ENCODE measurements at places on chromosomes 13 and 19. TPM values are rescaled to one million over a fixed set of nuclear protein-coding genes. Genes with fewer than 3 reads are reported as not detected.

DNA sequence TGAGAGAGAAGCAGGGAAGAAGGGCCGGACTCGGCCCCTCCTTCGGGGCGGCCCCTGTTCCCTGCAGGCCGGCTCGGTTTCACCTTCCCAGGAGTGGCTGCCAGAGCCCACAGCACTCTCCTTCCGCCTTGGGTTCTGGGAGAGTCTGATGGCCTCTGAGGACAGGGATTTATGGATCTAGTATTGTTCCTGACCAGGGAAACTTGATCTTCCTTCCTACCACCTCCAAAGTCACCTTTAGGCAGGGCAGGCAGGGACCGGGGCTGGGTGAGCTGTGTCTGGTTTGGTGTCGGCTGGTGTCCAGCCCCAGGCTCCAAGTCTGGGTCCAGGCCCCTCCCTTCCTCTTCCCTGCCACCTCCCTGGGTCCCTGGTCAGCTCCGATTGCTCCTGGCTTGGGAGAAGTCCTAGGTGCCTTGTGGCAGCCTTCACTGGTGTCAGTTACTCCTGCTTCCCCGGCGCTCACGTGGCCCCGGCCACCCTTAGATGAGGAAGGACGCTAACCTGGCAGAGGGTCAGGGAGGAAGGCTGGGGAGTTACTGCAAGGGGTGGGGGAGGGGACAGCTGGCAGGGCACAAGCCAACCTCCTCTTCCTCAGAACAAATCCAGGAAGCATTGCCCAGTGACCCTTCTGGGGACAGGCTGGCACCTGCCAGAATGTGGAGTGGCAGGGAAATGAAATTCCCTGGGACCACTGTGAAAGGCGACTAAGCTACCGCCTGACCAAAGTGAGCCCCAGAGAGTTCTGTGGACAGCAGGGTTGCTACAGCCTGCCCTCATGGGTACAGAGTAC, 18.8 kb downstream of the RFX1 start:
- H3K4me3 ChIP-seq, result no peak overlapping the region
- H3K4me1 ChIP-seq, result peaks cover 18% of the 10 kb centered on the region
- DNase-seq, result no peak
- H3K27me3 ChIP-seq, result no peaks in the 10 kb centered on the region
- no peak overlapping the region for H3K27ac ChIP-seq

DNA sequence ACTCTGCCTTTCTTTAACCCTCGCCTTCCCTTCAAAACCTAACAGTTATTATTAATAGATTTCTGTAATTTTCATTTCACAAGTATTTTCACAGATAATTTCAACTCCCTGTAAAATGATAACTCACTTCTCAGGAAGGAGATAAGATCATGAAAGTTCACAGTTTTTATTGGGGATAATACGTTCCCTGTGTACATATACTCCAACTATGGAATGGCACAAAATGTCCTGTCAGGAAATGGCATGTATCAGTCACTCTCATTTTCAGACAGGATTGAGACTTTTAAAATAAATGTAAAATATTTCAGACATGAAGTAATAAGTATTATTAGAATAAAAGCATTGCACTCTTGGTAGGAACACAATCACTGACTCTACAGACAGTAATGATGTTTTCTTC, 932 bp upstream of the TRAPPC2B start:
- peaks cover 17% of the 10 kb centered on the region for H3K4me1 ChIP-seq
- H3K36me3 ChIP-seq, result peaks cover 38% of the 10 kb centered on the region
- H3K27ac ChIP-seq, result peak overlapping the region; percentile 98
- no peak for DNase-seq

- peaks cover 30% of the 10 kb centered on the region for H3K27me3 ChIP-seq
- no peak overlapping the region for H3K4me3 ChIP-seq
- H3K36me3 ChIP-seq, result no peaks in the 10 kb centered on the region
- no peak overlapping the region for H3K27ac ChIP-seq
- DNase-seq, result no peak
Observed at GRCh38 chr19:48090281-48090802, 20.3 kb downstream of the PLA2G4C start.

GRCh38 chr13:47252627-47253026, 355.8 kb upstream of the HTR2A start:
- H3K4me3 ChIP-seq, result no peak overlapping the region
- no peak for DNase-seq
- no peak overlapping the region for H3K27ac ChIP-seq
- H3K36me3 ChIP-seq, result no peaks in the 10 kb centered on the region

DNA sequence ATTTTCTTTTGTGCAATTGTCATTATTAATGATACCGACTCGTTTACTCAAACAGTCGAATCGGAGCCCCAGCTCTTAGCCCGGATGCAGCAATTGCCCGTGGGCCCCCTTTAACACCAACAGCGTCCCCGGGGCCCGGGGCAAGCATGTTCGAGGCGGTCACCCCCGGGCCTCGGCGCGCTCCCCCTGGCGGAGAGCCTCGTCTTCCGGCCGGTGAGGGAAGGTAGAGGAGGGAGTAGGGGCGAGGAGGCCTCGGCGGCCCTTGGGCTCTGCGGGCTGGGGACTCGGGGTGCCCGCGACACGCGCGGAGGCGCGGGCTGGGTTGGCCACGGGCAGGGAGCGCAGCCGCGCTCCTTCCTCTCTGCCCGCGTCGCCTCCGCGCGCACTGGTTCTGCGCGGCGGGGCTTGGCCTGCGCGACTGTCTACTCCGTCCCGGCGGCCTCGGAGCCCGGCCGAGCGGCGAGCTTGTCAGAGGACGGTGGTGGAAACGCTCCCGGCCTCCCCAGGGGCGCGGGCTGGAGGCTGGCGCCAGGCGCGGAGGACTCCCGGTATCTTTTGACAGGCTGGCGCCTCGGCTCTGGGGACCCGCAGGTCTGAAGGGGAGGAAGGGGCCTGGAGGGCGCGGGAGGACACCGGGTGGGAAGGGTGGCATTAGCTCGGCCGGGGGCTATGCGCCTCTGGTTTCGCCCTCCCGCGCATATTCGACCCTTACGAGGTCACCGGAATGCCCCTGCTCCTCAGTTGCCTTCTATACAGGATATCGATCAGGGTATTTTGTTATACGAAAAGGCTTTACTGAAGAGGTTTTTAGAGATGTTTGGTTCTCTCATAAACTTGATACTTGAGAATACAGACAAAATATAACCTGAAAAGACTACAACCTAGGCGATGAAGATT, 1.5 kb downstream of the BIVM start:
- H3K4me1 ChIP-seq, result peaks cover 16% of the 10 kb centered on the region
- H3K27me3 ChIP-seq, result no peaks in the 10 kb centered on the region
- DNase-seq, result peak; percentile 91
- H3K36me3 ChIP-seq, result peaks cover 11% of the 10 kb centered on the region
- peak overlapping the region; percentile 68 for H3K27ac ChIP-seq

DNA sequence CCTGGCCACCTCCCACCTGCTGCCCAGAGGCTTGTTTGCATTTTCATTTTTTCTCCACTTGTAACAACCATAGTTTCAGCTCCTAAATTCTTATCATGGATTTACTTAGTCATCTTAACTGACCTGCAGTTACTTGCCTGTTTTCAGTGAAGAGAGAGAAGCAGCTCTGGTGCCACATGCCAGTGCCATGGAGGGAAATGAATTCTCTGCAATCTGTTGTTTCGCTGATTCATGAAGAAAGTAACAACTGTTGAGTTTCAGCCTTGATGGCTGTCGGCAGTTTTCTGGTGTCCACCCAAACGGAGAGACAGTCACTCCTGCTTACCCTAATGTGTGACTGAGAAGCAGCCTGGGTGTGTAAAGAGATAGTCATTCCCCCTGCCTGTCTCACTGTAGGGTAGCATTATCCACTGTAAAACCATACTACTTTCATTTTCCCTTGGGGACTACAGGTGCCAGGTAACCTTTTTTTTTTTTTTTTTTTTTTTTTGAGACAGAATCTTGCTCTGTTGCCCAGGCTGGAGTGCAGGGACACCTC, 116.1 kb downstream of the DNAJC3 start:
- H3K36me3 ChIP-seq, result peaks cover 42% of the 10 kb centered on the region
- H3K27ac ChIP-seq, result no peak overlapping the region
- no peak for DNase-seq
- H3K4me1 ChIP-seq, result no peaks in the 10 kb centered on the region

- DNase-seq, result no peak
- no peak overlapping the region for H3K27ac ChIP-seq
- no peaks in the 10 kb centered on the region for H3K36me3 ChIP-seq
- no peak overlapping the region for H3K4me3 ChIP-seq
- H3K27me3 ChIP-seq, result no peaks in the 10 kb centered on the region
Observed at GRCh38 chr19:21900401-21900800, 64.4 kb upstream of the ZNF43 start.

- H3K27ac ChIP-seq, result no peak overlapping the region
- no peak for DNase-seq
- H3K4me1 ChIP-seq, result no peaks in the 10 kb centered on the region
Observed at GRCh38 chr19:7006135-7006704, 15.0 kb downstream of the MBD3L2B start.

GRCh38 chr19:30722761-30723160, 350.6 kb downstream of the ZNF536 start:
- peaks cover 31% of the 10 kb centered on the region for H3K4me1 ChIP-seq
- no peak for DNase-seq
- H3K4me3 ChIP-seq, result no peak overlapping the region
- peaks cover 33% of the 10 kb centered on the region for H3K27me3 ChIP-seq

The ATP4A gene
- total RNA-seq, result 16.8 TPM

The VSTM2B gene
- total RNA-seq, result not detected

The SMIM44 gene
- not detected for total RNA-seq

The LGI4 gene
- total RNA-seq, result 0.21 TPM

Data from type B pancreatic cell (in vitro differentiated cells).